Left lung (tissue), 14 donors: ENCODE measurements at places on chromosomes 5 and 9.

DNA sequence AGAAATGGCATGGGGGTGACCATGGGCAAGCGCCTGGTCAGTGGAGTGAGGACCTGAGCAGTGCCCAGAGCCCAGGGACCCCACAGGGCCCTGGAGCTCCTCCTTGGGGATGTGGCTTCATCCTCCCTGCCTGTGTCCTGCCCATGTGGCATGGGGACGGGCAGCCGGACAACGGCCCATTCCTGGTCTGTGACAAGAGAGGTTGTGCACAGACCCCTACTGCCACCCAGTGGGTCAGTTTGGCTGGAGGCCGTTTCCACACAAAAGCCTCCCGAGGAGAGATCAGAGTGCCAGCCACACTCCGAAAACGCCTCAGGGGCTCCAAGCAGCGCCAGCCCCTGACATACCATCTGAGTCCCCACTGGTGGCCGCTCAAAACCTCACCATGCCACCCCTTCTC, 19.8 kb downstream of the SLC6A18 start:
- no peak for DNase-seq

GRCh38 chr9:132748450-132748849, 78.2 kb downstream of the GTF3C4 start:
- no peak for DNase-seq

DNA sequence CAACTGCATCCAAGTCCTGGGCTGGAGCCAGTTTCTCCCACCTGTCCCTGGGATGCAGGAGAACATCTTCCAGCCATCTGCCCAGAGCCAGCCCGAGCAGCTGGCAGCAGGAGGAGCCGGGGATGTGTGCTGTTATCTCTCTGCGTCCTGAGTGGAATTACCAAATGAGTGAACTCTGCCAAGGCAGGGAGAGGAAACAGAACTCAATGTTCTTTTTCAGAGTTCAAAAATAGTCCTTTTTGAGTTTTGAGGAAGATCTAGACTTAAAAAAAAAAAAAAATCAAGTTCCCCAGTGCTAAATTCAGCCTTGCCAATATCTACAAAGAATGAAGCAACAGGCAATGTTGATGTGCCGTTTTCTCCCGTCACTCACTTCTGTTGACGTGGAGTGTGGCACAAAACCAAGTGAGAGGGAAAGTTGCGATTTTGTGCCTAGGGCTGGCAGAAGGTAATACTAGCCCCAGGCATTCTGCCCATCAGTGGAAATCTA, 56.2 kb downstream of the TMOD1 start:
- DNase-seq = no peak

- no peak for DNase-seq
Observed at GRCh38 chr5:143613329-143613728, 198.6 kb upstream of the HMHB1 start.

DNA sequence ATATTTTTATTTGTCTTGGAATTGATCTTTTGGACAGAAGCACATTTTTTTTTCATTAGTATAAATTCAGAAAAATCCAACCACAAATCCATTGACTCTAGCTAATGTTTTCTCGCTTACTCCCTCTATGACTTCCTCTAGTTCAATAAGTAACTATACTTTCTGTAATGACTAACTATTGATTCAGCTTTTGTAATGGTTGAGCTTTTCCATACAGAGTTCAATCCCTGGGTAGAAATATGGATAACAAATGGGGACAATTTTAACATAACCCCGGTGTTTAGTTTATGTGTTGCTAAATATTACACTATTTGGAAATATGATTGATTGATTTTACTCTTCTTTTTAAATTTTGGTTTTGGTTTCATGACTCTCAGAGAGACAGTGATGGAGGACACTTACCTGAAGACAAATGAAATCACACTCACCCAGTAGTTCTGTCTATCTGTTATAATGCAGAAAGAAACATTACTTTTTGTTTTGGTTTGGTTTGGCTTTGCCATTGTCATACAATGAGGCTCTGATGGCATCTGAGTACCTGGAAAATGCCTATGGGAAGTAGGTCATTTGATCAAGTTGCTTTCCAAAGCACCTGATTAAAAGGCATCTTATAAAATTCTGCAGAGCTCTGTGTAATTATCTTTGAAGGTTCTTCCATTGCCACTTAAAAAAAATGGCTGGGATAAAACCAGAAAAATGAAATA, 309.7 kb upstream of the MPDZ start:
- no peak for DNase-seq

GRCh38 chr9:4193391-4193790, 106.5 kb downstream of the GLIS3 start:
- no peak for DNase-seq
